ENCODE measurements at places on chromosomes 12 and 14.

- no peak for DNase-seq
These were observed 25.2 kb downstream of the KIF26A start for GRCh38 chr14:104163541-104163940.

DNA sequence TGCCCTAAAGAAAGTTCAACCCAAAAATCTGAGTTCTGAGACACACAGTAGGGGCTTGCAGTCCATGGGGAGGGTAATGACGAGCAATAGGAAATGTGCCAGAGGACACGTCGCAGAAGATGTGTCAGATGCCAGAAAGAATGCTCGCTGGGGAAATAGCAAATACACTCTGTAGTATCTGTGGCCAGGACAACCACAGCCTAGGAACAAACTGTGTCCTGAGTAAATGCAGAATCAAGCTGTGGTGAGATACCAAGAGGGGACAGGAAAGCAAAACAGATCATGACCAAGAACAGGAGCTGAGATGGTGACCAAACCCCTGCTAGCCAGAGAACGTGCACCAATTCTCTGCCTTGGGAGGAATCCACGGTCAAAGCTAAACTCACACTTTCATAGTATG is 9.1 kb downstream of the CRACR2A start:
- DNase-seq: no peak

DNA sequence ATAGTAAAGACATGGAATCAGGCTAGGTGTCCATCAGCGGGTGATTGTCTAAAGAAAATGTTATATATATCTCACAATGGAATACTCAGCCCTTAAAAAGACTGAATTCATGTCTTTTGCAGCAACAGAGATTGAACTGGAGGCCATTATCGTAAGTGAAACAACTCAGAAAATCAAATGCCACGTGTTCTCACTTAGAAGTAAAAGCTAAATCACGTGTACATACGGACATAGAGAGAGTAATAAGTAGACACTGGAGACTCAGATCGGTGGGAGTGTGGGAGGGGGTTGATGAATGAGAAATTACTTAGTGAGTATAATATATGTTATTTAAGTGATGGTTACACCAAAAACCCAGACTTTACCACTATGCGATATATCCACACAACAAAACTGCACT is 266.3 kb upstream of the PPFIA2 start:
- DNase-seq: no peak

GRCh38 chr12:127237151-127237550 is 1029.8 kb upstream of the TMEM132C start:
- no peak for DNase-seq

- no peak for DNase-seq
These were observed 432.0 kb upstream of the OR4E1 start for GRCh38 chr14:22105624-22106006.

DNA sequence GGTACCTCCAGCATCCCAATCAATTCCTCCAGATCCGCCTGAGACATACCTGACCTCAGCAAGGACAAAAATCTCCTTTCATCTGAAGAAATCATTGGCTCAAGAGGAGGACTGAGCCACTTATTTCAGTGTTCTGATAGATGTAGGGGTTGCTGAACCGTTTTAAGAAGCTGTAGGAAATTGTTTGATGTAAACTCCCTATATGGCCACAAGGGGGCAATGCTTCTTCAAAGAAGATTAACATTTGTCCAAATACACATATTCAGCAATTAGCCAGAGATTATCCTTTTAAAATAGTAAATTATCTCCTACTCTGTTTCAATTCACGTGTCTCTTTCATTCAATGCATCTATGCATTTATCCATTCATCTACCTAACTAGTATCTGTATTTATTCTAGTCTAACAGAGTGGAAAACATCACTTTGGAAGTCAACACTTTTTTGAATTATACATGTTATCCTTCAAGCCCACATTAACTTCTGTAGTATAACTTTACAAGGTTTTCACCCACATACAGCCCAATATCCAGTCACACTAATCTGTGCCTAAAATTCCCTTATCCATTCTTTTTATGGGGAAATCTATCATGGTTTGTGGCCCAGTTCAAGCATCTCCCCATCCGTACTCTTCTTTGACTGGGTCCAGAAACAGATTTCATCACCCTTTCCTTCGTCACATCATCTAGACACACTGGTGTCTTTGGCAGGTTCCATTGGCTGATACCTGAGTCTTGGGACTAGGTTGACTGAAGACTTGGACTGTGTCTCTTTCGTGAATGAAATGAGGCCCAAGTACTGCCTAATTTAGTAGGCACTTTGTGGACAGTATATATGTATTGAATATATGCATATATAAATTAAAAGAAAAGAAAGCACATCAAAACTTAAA is 411.0 kb upstream of the OR4E1 start:
- DNase-seq: no peak

DNA sequence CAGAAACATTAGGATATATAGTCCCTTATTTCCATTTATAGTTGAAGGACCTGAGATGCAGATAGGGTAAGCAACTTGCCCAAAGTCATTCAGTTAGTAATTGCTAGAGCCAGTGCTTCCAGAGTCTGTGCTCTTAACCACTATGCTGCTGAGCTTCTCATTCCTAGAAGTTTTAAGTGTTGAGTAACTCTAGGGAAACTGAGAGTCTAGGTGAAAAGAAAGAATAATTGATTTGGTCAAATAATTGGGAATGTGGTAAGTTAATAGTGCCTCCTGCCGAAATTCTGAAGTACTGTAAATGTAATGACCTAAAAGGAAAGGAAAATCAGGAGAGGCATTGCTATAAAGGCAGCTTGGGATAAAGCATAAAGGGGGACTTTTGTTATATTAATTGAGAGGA is 14.1 kb downstream of the PYROXD1 start:
- no peak for DNase-seq

DNA sequence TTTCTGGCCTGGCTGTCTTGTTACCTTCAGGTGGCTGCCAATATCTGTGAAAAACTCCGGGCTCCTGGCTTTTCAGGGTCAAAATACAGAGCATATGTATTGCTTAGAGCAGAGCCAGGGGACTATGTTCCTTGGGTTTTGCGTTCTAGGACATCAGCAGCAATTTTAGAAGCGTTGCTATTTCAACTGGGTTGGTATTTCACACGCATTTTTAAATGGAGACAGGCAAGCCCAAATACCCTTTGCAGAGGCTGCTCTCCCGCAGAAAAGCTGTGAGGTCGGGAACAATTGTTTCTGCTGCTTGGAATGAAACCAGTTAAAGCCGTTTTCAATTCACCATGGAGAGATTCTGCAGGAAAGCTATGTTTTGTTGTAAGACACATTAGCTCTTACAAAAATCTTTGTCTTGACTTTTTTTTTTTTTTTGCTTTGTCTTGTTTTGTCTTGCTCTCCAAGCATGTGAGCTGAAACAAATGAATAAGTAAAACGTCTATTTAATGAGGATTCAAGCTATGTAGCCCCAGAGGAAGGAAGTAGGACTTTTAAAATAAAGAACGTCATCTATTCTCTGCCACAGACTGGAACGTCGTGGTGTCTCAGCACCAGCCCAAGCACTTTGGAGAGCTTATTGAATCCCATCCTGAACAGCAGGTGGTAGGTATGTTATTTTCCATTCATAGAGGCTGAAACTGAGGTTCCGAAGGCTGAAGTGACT is 181.0 kb upstream of the TBX3 start:
- no peak for DNase-seq

- DNase-seq: no peak
These were observed 34.4 kb upstream of the DLK1 start for GRCh38 chr14:100692256-100692655.

- DNase-seq: no peak
These were observed 122.7 kb downstream of the SLC38A6 start for GRCh38 chr14:61103541-61104339.

DNA sequence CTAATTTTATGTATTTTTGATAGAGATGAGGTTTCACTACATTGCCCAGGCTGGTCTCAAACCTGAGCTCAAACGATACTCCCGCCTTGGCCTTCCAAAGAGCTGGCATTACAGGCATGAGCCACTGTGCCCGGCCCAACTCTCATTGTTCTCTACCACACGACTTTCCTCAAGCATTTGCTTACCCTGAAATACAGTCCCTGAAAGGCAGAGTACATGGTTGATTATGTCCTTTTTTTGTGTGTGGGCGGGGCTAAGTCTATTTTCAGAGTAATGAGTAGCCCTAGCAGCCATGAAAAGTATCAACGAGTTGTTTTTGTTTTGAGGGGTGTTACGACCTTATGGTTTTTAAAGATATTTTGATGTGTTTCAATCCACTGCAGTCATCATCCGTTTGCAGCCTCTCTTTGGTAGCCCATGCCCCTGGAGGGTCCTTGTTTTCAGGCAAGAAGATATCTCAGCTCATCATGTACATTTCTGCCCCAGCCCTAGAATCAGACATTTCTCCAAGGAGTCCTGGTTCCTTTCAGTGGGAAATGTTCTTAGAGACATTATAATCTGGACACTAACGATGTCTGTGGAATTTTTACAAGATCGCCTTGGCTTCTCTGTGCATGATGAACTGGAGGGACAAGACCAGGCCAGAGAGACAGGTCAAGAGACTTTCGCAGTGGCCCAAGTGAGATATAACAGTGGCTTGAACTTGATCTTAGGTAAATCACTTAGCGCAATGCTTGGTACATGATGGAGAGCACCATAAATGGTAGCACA is 8.7 kb downstream of the ACACB start:
- DNase-seq: no peak

DNA sequence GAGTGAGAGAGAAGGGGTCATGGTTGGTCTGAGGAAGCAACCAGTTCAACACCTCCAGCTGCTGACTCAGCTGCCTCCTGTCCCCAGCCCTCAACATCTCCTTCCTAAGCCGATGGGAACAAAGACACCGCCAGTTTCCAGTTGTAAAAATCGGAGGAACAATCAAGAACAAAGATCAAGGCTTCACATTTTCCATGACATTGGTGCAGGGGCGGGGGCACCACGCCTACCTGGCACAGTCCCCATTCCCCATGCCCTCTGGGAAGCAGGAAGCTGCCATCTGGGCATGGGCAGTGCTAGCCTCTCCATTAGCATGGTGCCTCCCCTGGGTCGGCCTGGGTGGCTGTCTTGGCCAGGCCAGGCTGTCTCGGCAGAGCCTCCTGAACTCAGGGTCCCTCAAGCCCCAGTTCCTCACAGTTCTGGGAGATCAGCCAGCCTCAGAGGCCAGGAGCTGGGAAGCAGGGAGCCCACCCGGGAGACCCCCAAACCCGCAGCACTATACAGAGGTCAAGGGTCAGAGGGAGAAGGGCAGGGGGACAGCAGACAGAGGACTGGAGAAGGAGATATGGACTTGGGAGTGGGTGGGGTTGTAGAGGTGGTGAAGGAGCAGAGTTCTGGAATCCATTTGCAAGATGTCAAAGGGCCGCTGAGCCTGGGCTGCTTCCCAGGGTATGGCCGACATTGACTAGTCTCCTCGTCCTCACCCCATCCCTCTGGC is 19.6 kb upstream of the TMEM106C start:
- no peak for DNase-seq

DNA sequence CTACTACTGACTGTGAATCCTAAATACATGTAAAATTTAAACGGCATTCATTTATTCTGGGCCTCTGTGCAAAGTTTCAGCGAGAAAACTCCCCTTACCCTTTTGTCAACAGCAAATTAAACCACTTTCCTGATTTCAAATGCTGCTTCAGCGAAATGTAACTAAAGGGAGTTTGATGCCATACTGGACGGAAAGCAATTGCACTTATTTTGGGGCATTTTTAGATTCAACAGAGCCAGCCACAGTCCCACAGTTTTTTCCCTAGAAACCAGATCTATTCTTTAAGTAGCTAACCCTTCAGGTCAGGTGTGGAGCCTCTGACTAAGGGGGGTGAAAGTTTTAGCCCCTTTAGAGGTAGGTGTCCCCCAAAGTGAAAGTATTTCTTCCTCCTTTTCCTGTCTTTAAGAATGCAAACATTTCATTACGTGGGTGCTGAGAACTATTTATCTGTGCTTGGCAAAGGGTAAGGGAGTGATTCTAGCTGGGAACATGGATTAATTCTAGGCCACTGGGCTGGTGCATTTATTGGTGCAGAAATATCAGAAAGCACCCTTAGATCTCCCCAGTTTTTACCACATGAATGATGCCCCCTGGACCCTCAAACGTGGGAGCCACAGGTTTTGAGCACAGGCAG is 72.7 kb downstream of the SPTB start:
- DNase-seq: no peak
